ENCODE measurements at places on chromosomes 2 and 18.

DNA sequence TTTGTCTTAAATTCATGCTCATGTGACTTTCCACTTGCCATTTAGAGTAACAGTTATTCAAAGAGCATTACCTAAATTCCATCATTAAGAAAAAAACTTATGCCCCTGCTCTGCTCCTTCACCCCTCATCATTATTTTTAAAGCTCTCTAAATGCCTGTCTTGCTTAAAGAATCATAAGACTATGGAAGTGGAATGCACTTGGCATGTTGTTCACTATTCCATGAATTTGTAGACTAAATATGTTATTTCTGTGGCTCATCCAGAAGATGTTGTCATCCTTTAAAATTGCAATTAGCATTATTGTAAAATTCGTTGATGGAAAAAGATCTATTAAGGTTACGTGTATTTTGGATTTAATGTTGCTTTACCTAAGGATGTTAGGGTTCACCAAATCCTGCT lies 61.8 kb downstream of the FMNL2 start:
- DNase-seq, result no peak

GRCh38 chr2:177164131-177164530 lies 48.5 kb upstream of the HNRNPA3 start:
- no peak for DNase-seq

DNA sequence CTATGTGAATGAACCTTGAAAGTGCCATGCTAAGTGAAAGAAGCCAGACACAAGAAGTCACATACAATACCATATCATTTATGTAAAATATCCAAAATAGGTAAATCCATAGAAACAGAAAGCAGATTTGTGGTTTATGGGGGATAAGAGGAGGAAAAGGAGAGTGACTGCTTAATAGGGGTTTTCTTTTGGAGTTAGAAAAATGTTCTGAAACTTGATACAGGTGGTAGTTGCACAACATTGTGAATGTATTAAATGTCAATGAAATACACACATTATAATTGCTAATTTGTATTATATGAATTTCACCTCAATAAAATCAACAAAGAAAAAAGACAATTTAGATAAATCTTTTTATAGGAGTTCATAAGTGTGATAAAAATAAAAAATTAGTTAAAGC lies 37.1 kb downstream of the MEMO1 start:
- DNase-seq, result no peak

DNA sequence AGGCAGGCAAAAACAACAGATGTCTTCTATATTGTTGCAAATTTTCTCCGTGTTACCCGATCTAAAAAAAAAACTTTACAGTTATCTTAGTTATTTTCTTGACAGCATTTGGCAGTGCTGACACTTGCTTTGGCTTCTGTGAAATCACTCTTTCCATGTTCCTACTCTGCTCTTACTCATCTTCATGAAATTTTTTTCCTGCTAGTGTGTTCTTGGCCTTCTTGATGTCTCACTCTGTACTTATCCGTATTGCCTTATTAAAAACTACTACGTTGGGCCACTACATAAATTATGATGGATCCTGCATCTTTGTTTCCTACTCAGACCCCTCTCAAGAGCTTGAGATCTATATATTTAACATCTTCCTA lies 134.4 kb downstream of the IKZF2 start:
- no peak for DNase-seq

- DNase-seq, result no peak
Observed at GRCh38 chr2:56749152-56749752, 565.5 kb downstream of the CCDC85A start.

DNA sequence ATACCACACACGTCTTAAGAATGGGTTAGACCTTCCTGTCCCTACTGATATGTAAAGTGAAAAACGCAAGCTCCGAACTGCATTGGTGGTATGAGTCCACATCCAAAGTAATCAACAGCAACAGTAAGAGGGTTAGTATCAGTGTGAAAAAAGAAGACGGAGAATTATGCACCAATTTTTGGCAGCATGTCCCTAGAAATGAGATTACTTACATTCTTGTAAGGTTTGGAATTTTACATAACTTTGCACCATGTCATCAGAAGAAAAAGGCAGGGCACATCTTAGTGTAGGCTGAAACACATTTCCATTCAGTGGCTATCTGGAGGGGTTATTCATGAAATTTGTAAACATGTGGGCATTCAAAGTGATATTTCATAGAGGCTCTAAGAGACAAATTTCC lies 88.2 kb downstream of the LONRF2 start:
- DNase-seq, result no peak

DNA sequence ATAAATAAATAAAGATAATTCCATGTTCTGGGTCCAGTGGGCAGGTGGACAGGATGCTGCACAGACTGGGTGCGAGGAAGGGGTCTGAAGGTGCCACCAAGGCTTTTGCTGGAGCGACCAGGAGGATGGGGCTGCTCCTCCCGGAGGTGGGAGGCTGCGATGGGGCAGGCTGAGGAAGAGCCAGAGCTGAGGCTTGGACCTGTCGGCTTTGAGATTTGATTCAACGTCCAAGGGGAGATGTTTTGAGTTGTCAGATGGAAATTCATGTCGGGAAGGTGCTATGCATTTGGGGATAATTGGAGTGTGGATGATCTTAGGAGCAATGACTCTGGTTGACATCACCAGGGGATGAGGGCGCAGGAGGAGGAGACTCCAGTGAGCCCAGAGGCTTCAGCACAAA lies 11.7 kb downstream of the ALLC start:
- no peak for DNase-seq

- DNase-seq, result no peak
Observed at GRCh38 chr2:28654663-28655320, 96.8 kb upstream of the PPP1CB start.

GRCh38 chr2:40260437-40260836 lies 191.5 kb downstream of the SLC8A1 start:
- DNase-seq, result no peak

GRCh38 chr2:115083225-115083624 lies 640.8 kb downstream of the DPP10 start:
- no peak for DNase-seq

Data from stimulated activated CD4-positive, alpha-beta T cell treated with anti-CD3 and anti-CD28 coated beads, Interleukin-1b, Interleukin-23, amount 100 ng/mL, for 1 hour (primary cell).